ENCODE measurements at places on chromosomes 12 and 14.

GRCh38 chr14:71262441-71262840 lies 355.2 kb downstream of the PCNX1 start:
- DNase-seq: no peak

DNA sequence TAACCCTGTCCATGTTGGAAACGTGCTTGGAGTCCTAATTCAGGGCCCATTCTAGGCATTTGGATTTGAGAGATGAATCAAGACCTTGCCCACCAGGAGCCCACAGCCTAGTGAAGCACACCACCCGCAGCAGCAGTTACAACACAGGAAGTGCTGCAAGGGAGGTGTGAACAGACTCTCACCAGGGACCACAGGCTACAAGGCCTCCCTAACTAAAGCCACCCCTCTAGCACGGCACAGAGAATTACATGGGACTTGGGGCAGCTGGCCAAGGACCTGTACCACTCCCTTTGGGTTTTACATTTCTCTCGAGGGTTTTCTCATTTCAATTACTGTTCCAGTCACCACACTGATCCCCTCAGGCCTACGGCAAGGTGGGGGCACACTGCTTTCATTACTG lies 49.5 kb upstream of the FOXN3 start:
- no peak for DNase-seq

DNA sequence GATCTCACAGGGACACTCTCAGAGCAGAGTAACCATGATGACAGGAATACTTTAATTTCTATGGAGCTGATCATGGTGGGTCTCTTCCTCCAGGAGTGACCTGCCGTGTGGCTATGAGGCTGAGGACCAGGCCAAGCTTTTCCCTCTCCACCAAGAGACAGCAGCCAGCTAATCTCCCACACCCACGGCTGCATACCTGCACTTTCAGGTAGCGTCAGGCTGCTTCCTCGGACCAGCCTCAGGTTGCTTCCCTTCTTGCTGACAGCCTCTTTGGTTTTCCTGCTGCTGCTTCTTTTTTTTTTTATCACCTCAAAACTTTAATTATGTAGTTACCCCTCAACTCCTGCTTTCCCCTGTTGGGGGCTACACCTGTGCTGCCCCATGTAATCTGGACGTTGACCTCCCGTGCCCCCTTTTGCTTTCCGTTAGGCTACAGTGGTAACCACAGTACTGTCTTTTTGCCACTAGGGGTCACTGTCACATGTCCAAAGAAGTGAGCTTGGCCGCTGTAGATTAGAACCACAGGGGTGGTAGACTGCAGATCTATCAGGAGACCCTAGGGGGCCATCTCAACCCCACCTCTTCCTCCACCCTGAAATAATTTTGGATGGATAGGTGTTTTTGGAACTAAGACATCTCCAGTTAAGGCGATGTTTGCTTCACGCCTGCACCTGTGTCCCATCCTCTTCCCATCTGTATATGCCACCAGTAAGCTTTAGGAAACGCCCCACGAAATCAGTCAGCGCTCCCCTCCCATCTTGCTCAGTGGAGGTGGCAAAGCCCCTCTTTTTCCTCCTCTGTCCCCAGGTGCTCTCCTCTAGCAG lies 7.8 kb upstream of the PIP4K2C start:
- no peak for DNase-seq

DNA sequence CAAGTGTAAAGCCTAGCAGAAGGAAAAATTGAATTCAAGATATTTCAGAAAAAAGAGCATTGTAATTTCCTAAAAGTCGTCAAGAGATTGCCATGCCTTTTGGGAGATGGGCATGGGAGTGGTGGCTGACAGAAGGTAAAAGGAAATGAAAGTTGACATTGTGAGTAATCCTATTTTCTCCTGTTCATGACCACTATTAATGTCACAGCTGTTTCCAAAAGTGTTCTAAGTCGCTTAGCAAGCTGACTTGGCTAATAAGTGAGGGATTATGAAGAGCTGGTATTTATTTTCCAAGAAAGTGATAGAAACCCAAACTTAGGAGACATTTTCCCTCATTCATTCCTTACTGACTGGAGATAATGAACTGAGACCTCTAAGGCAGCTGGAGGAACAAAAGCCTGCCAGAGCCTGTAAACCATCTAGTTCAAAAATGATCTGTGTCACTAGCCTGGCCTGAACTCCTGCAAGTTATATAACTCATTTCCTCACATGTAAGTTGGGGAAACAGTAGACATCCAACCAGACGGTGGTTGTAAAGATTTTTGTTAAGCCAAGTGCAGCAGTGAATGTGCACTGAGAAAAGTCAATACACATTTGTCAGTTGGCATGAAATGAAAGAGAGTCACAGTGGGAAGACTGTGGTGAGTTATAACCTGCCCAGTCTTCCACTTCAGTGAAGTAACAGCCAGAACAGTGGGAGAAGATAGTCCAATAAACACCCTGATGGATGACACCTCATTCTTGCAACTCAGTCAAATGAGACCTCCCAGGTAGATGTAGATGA lies 75.8 kb downstream of the DIO2 start:
- DNase-seq: no peak

DNA sequence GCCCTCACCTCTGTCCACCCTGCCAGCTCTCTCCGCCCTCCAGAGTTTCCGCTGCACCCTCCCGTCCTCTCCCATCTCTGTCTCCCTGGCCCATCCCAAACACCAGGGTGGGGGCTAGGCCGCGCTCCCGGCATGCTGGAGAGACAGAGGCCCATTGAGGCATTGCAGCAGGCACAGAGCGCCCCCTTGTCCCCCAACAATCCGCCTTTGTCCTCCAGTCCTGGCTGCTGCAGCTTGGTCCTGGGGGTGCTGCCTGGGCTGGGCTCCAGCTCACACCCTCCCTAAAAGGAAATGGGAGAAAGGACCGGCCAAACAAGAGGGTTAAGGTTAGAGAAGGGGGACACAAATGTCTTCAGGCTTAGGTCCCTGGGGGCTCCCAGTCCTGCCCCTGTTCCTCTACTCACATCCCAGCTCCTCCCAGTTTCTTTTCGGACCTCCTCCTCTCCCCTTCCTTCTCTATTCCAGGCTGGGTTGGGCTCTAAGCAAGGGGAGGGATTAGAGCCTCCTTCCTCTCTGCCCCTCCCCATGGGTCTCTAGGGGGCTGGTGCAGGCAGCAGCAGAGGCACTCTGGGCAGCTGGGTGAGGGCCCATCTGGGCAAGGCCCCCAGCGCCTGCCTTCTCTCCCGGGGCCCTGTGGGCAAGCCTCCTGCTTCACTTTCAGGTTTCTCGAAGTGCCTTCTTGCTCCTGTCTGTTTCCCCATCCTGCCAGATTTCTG lies at the start of gene CMTM5:
TSS of gene CMTM5 (plus strand) at position 565 of the 716 bp plus-strand sequence. CDS start 206 bp downstream, outside the sequence.
- DNase-seq: no peak

- DNase-seq: no peak
These were observed 1.6 kb upstream of the HHIPL1 start for GRCh38 chr14:99643343-99643742.

DNA sequence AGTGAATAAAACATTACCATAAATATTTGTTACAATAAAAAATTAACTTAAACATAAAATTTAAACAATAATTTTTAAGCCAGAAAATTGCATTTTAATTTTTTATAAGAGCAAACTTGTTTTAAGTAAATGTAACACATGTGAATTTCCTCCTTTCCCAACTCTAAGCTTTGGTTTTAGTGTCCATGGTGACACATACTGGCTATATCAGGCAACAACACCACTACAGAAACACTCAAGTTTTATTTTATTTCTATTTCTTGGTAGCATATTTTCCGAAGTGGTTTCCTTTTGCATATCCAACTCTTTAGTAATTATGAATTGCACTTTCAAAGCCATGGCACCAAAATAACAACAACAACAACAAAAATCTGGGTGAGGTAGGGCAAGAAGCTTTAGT lies 2.2 kb downstream of the NELL2 start:
- no peak for DNase-seq

- no peak for DNase-seq
These were observed 27.9 kb upstream of the CCDC60 start for GRCh38 chr12:119306593-119306992.

GRCh38 chr12:115308918-115309317 lies 624.9 kb upstream of the TBX3 start:
- no peak for DNase-seq

DNA sequence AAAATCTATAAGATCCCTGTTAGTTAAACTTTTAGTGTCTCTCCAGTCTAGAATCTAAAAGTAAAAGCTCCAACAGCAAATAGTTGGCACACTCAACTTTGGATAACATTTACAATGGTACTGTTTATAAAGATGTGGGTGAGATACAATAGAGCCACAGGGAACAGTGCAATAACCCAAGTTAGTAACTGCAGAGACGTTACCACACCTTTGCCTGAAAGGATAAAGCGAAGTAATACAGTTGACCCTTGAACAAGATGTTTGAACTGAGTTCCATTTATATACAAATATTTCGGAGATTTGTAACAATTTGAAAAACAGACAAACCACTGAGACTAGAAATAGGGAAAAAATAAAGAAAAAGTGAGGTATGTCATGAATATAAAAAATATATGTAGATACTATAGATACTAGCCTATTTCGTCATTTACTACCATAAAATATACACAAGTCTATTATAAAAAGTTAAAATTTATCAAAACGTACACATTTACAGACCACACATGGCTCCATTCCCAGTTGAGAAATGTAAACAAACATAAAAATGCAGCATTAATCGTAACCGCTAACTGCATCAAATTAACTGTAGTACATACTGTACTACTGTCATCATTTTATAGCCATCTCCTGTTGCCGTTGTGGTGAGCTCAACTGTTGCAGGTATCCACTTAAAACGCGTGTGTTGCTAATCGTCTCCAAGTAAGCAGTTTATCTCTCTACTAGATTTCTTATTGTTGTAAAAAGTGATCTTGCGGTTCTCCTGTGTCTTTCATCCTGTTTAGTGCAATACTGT lies 56.5 kb upstream of the HIF1A start:
- DNase-seq: no peak

GRCh38 chr12:4412465-4412864 lies 33.0 kb upstream of the FGF23 start:
- no peak for DNase-seq

DNA sequence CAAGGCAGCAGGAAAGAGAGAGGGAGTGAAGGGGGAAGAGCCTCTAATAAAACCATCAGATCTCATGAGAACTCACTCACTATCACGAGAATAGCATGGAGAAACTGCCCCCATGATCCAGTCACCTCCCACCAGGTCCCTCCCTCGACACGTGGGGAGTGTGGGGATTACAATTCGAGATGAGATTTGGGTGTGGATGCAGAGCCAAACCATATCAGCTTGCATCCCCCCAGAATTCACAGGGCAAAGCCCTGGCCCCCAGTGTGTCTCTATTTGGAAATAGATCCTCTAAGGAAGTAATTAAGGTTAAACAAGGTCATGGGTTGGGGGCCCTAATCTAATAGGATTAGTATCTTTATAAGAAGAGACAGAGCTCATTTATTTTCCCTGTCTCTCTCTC lies 56.1 kb upstream of the TCL1A start:
- DNase-seq: no peak

DNA sequence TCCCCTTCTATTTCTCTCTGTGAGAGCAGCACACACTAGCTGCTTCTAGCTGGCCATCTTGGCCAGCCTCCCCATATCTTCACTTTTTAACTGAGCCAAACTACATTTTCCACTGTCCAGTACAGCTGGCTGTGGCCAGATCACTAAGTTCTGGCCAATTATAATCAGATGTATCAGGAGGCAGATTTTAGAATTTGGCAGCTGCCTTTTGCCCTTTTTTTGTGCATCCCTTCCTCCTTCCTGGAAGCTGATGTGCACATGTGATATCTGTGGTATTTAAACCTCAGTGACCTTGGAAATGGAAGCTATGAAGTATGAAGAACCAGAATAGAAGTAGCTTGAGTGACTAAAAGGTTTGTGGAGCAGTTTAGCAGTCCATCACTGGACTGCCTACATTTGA lies 49.8 kb upstream of the ANO6 start:
- DNase-seq: no peak

DNA sequence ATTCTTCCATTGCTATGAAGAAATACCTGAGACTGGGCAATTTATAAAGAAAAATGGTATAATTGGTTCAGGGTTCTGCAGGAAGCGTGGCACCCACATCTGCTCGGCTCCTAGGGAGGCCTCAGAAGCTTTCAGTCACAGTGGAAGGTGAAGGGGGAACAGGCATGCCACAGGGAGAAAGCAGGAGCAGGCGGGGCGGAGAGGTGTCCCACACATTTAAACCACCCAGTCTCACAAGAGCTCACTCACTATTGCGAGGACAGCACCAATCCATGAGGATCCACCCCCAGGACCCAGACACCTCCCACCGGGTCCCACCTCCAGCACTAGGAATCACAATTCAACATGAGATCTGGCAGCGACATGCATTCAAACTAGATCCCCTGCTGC lies 56.0 kb upstream of the C14orf180 start:
- no peak for DNase-seq

- no peak for DNase-seq
These were observed 114.6 kb upstream of the PLXNC1 start for GRCh38 chr12:94033784-94034183.

DNA sequence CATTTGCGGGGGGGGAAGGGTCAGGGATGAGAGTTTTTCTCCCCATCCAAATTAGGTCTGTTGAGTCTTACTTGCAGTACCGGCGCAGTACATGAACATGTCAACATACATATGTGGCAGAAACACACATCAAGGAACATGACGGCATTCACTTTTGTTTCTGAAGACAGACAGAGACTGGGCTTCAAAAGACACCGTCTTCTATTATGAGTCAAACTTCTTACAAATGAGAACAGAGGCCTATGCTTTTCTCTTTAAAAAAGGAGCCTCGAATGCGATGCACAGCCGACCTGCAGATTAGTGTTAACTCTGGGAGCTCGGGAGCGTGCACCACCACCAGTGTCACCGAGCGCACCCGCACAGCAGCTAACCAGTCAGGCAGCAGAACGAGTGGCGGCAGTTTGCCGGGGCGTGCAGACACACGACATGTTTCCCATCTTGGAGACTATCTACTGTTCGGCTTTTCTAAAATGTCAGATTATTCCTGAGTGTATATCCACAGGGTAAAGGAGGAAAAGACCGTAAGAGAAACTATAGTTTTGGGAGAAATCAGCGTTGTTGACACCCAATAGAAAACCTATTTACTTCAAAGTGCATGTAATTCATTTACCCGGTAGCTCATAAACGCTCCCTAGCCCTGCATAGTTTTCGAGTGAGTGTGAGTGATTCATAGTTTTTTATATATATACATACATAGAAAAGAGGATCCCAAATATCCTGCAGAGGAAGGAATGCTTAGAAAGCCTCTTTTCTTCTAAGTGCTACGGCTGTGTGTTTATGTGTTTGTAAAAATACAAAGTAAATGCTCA lies 33.0 kb downstream of the UBR7 start:
- no peak for DNase-seq

- DNase-seq: no peak
These were observed 119.9 kb downstream of the CACNA1C start for GRCh38 chr12:2172491-2173214.

DNA sequence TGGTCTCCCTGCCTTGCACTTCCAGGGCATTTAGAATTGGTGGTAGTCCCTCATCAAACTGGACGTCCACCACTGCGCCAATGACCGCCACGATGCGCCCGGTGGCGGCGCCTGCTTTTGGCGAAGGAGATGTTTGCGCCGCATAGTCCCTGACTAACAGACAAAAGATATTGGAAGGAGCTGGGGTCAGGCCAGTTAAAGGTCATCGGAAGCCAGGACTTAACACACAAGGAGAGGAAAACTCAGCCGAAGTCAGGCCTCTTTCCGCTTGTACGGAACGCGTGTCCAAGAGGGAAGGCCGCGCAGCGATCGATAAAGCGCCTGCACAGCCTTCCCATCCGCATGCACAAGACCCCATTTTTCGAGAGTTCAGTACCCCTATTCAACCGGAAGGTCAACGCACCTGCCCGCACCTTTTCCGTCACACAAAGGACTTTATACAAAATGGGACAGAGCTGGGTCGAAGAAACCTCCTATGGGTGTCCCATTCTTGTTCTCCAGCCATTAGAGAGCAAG lies 525 bp downstream of the ATP5F1B start:
- no peak for DNase-seq
